NCI-H2081 treated with DMSO at 0.1 percent for 48 hours (cell line): ENCODE measurements at places on chromosomes 4 and X.

GRCh38 chrX:72280321-72280845 is 3.3 kb upstream of the RPS4X start:
- no peak for DNase-seq

DNA sequence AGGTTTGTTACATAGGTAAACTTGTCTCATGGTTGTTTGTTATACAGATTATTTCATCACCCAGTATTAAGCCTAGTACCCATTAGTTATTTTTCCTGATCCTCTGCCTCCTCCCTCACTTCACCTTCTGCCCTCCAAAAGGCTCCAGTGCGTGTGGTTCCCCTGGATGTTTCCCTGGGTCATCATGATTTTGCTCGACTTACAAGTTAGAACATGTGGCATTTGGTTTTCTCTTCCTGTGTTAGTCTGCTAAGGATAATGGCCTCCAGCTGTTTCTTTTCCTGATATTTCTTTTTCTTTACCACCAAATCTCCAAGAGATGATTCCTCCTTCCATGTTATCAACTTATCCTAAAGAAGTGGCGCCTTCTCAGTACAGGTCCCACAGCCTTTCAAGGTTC is 543.1 kb upstream of the ADGRL3 start:
- DNase-seq = no peak

DNA sequence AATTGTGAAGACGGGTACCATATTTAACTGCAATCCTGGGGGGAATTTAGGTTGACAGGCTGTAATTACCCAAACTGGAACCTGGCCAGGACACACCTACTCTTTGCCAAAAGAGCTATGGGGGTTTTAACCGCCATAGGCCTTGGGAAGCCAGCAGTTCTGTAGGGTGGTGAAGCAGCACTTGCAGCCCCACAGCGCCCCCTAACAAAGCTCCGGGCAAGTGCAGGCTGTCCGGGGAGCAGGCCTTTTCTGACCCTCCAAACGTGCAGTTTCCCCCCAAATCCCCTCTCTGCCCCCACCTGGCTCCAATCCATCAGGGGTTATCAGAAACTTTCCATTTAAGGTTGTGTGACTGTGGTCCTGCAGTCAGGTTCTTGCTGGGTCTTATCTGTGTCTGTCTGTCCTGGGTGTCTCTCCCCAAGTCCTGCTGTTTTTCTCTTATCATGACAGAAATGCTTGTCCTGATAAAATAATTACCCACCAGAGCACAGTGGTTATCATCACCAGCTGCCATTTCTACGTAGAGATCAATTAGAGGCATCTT is 350.9 kb downstream of the MID1IP1 start:
- peak; percentile 86 for DNase-seq

DNA sequence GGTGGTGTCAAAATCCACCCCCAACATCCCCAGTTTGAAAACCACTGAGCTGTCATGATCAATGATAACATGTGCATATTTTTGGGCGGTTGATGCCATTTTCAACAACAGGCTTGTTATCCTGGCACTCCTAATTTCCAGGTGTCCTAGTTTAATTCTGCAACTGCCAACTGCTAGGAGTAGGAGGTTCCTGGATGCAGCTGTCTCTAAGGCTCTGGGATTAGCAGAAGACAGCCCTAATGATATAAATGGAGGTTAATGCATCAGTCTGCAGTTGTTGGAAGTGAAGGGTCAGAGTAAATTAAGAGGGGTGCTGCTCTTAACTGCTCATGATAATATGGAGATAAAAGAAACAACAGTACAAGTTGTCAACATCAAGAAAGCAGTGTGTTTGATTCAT is 23.8 kb downstream of the ARFIP1 start:
- DNase-seq = no peak

GRCh38 chr4:77203380-77204197 is 46.6 kb downstream of the CCNG2 start:
- DNase-seq = no peak

GRCh38 chrX:154695911-154696675 is 42.7 kb upstream of the CTAG2 start:
- DNase-seq = no peak

DNA sequence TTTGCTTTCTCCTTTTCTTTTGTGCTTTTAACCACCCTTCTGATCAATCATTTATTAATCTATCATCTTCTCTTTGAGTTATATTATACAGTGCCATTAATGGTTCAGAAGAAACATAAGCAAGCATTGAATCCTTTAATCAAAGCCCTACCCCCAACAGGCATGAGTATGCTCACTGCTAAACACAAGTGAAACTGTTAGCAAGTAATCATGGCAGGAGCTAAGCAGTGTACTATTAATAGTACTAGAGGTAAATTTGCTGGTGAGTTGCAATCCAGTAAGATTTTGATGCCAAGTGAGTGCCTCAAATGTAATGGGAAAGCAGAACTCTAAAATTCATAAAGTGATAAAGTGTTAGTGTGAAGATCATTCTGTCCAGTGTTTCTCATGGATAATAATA is 57.2 kb downstream of the FNIP2 start:
- DNase-seq = no peak

DNA sequence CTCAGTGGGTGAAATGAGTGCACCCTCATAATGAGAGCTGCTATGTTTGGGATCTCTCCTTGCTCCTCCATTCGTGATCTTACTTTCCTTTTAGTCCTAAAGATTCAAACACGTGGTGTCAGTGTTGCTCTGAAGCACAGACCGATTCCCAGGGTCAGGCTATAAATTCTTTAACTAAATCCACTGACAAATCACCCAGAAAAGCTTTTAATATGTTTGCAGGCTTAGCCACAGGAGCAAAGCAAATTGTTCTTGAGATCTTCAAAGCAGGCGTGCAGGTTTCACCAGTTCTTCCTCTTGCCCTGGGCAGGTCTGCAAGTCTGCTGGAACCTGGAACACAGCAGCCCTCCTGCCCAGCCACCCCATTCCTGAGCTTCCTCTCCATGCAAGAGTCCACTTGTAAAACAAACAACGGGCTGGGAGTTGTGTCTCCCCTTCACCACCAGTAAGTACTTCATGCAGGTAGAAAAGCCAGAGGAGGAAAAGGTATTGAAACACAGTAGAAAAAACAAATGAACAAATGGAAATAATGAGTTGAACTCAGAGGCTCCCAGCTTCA is 70.1 kb upstream of the ENPP6 start:
- DNase-seq = no peak
